ENCODE measurements at places on chromosomes 11 and 22. TPM values are rescaled to one million over a fixed set of nuclear protein-coding genes. Genes with fewer than 3 reads are reported as not detected.

Gene PRR33
- not detected for total RNA-seq

Gene SYTL2
- total RNA-seq, result 35.5 TPM

Gene NAGA
- total RNA-seq, result 14.5 TPM

Gene FIBIN
- total RNA-seq, result not detected

Gene OR2D2
- total RNA-seq, result not detected

Gene LRRC74B
- not detected for total RNA-seq

Gene IL17REL
- not detected for total RNA-seq

Gene PTPN5
- not detected for total RNA-seq

Gene MRGPRE
- not detected for total RNA-seq

Gene HTATIP2
- total RNA-seq, result 45.3 TPM

Gene TBX1
- total RNA-seq, result not detected

Gene BCO2
- 1.9 TPM for total RNA-seq
